ENCODE measurements at places on chromosomes 13 and 19.

GRCh38 chr13:19632915-19633478 is 462 bp upstream of the MPHOSPH8 start:
- no peak for DNase-seq

- DNase-seq = no peak
These were observed 15.6 kb upstream of the WASF3 start for GRCh38 chr13:26541678-26542568.

GRCh38 chr13:34897220-34897619 is 44.9 kb upstream of the NBEA start:
- DNase-seq = no peak

- DNase-seq = no peak
These were observed 6.8 kb downstream of the LSM14A start for GRCh38 chr19:34179066-34179465.

DNA sequence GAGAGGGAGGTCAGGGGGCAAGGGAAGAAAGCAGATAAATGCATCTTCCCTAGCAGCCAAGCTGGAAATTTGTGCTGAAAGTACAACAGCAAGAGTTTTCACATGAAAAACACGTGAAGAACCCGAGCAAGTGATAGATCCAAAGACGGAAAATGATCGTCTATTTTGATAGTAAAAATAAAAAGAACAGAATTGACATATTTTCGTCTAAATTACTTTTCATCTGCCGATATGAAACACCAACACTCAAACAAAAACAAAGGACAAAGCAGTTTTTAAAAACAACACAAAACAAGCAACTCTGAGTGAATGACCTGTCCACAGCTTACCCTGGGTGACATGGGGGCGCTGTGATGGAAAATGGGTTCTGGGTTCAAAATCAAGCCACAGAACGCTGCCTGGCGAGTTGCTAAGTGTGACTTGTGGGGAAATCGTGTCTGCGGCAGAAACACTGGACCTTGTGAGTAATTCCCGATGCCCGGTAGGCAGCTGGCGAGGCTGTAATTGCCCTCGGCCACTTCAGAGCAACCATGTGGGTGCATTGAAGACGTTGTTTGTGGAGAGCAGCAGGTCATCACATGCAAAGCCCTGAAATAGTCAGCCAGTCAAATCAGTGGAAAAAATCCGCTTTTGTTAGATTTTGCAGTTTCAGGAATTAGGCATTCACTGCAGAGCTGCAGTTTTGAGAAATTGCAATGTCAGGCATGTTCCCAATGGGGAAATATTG is 7.4 kb downstream of the SOX1 start:
- no peak for DNase-seq

GRCh38 chr13:28967029-28967915 is 147.1 kb downstream of the MTUS2 start:
- DNase-seq = no peak

- no peak for DNase-seq
These were observed 2.2 kb upstream of the TBXA2R start for GRCh38 chr19:3608750-3609322.

DNA sequence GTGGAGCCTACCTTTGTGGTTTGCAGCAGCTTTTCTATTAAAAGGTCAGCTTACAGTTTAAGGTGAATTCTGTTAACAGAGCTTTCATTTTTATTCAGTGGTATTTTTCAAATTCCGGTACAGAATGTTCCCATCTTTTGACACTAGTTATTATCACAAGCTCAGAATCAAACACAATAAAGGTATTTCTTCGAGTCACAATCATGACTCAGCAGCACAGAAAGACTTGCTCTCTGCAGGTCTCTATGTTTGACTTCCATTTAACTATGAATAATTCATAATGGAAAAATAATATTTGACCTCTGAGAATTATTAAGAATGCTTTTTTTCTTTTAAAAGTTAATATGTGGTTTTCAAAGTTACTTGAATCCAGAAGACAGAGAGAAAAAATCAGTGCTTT is 28.2 kb downstream of the DACH1 start:
- DNase-seq = no peak

- peak; percentile 45 for DNase-seq
These were observed 32.7 kb upstream of the DCLK1 start for GRCh38 chr13:36163809-36164308.

GRCh38 chr19:39303373-39304184 is 7.4 kb downstream of the IFNL1 start:
- no peak for DNase-seq

- DNase-seq = no peak
These were observed 79.1 kb upstream of the MLNR start for GRCh38 chr13:49140910-49141611.

GRCh38 chr19:43469160-43469480 is 3.7 kb upstream of the LYPD3 start:
- no peak for DNase-seq

DNA sequence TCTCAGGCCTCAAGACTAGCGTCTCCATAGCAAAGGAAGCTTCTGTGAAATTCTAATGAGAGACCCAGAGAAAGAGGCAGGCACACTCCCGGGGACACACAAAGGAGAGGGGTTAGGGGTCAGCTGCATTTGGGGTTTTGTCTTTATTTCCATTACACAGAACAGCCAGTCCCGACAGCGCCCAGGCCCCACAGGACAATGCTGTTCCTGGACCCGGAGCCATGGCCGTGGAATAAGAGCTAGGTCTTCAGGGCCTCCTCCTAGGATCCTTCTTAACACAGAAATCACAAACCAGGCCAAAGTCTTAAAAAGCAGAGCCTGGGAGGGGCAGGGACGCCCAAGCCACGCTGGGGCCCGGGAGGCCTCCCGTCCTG is 22.8 kb downstream of the KCTD15 start:
- DNase-seq = no peak

- no peak for DNase-seq
These were observed 413.7 kb downstream of the DCT start for GRCh38 chr13:94065741-94066140.

GRCh38 chr19:12425236-12425887 is 15.5 kb downstream of the ZNF443 start:
- no peak for DNase-seq

GRCh38 chr13:106819413-106820180 is 251.7 kb upstream of the ARGLU1 start:
- no peak for DNase-seq

GRCh38 chr19:48639483-48640375 is 2.5 kb upstream of the DBP start:
- no peak for DNase-seq

DNA sequence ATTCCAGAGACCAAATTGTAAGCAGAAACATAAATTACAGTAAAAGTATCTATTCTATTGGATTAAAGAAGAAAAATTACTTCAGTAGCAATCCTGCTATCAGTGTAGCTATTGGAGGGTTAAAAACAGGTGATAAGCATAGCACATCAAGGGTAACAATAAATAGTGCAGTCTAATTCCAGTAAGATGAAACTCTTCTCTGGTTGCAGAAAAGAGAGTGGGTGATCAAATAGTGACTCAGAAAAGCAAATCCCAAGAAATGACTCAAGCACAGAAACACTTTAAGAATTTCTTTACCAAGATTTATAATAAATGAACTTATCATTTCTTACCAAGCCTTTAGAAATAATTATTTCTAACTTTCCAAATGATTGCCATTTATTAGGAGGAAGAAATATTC is 135.7 kb downstream of the LMO7 start:
- peak; percentile 69 for DNase-seq

GRCh38 chr13:74105871-74106270 is 28.3 kb downstream of the KLF12 start:
- DNase-seq = no peak

- DNase-seq = peak; percentile 98
These were observed 67.0 kb upstream of the SERP2 start for GRCh38 chr13:44306371-44307192.

DNA sequence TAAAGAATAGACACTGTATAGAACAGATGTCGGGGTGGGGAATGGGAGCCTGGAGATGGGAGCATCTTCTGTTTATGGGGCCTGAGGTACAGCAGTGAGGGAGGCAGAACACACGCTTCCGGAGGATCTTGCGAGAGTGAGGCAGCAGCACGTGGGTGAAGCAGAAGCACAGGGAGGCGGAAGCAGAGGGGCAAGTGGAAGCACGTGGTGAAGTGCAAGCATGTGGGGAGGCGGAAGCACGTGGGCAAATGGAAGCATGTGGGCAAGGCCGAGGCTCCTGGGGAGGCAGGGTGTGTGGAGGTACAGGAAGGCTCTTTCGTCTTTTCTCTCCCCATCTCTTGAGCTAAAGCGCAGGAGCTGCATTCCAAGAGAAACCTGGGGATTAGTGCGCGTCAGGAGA is 198.4 kb downstream of the ATP8A2 start:
- no peak for DNase-seq

DNA sequence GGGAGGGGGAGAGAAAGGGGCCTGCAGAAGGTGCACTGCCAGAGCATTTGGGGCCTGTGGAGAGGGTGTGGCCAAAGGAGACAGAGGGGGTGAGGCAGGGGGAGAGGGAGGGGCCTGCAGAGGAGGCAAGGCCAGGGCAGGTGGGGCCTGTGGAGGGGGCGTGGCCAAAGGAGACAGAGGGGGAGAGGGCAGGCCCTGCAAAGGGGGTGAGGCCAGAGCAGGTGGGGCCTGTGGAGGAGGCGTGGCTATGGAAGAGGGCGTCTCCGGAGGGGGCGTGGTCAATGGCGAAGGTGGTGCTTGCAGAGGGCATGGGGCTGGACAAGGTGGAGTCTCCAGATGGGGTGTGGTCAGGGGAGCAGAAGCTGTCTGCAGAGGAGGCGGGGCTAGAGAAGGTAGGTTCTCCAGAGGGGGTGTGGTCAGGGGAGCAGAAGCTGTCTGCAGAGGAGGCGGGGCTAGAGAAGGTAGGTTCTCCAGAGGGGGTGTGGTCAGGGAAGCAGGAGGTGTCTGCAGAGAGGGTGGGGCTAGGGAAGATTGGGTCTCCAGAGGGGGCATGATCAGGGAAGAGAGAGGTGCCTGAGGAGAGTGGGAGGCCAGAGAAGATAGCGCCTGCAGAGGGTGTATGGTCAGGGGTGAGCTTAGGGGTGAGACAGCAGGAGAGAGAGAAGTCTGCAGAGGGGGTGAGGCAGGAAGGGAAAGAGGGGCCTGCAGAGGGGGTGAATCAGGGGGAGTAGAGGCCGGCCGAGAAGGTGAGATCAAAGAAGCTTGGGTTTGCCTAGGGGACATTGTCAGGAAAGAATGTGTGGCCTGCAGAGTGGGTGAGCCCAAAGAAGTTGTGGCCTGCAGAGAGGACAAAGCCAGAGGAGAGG is 3.4 kb downstream of the PRR36 start:
- DNase-seq = no peak

DNA sequence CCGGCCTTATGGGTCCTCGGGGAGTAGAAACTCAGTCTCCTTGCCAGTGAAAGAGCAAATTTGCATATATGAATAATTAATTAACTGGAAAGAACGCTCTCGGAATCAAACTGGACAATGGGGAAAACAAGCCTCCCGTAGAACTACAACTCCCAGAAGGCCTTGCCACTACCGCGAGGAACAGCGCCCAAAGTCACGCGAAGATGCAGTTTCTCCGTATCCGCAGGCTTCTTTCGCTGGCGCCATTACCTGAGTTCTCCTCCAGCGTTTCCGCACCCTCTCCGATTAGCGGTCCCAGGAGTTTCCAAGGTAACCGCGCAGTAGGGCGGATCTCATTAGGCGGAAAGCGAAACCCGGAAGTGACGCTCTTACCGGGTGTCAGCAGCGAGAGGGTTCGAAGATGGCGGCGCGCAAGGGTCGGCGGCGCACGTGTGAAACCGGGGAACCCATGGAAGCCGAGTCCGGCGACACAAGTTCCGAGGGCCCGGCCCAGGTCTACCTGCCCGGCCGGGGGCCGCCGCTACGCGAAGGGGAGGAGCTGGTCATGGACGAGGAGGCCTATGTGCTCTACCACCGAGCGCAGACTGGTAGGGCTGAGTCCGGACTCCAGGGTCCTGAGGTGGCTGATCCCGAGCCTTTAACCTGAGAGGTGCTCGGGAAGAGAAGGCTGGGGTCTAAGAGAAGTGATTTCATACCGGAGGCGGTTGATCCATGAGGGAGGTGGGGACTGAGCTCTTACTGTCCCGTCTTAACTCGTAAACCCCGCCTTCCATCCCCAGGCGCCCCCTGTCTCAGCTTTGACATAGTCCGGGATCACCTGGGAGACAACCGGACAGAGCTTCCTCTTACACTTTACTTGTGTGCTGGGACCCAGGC is at the start of gene GRWD1:
TSS of gene GRWD1 (plus strand) at position 378 of the 876 bp plus-strand sequence. CDS start at position 401, 23 bp downstream.
- DNase-seq = peak; percentile 93

DNA sequence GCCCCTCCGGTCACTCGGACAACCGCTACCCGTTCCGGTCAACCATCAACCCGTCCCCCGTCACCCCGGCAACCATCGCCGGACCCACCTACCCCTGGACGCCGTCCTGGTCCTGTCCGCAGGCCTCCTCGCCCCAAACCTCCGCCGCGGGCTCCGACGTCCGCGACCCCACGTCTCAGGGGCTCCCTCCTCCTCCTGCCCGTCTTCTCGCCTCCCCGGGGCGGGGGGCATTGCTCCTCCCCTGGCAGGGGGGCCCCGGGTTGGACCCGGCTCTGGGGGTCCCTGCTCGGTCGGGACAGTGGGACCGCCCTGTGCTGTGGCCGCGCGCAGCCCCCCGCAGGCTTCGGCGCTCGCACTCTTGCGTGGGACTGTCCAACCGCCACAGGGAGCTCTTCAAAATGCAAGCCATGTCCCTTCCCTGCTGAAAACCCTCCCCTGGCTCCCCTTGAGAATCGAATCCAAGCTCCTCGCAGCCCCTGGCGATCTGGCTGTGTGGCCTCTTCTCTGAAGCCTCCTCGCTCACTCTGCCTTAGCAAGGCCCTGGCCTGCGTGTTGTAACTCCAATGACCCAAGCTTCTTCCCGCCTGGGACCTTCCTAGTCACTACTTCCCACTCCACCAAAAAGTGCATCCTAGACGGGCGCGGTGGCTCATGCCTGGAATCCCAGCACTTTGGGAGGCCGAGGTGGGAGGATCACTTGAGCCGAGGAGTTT is 8.4 kb downstream of the EPHX3 start:
- no peak for DNase-seq

DNA sequence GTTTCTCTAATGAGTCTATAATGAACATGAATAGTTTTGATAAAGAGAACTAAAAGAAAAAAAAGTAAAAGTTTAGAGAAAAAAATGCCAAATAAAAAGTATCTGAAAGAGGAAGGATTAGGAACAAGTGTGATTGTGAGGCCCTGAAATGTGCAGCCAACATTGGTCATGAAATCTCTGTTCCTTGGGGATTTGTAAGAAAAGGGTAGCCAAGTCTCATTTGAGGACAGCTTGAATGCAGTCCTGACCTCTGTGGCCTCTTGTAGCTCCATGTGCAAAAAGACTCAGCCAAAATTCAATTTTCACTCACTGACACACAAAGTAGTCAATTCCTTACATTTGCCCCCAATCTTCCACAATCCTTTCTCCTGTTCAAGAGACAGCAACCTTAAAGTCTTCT is 167.9 kb downstream of the KLF12 start:
- DNase-seq = no peak

Data from kidney epithelial cell (primary cell).